ENCODE measurements at places on chromosomes 3 and 15. TPM values are rescaled to one million over a fixed set of nuclear protein-coding genes. Genes with fewer than 3 reads are reported as not detected.

DNA sequence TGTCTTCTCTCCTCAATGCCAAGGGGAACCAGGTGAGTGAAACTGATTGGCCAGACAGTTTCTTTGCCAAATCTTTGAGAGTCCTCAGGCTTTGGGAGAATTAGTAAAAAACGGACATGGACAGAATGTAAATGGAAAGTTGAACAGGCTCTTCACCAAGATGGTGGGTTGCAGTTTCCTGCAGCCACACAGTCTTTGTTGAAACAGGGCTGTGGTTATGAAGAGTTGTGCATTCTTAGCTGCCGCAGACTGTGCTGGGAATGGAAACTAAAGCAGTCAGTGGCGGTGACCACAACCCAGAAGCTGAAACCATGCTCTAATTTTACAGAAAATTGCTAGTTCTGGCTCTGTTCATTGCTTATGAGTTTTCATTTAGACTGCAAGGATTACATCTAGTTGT lies 42.1 kb upstream of the TASOR start:
- no peak for DNase-seq
- no peaks in the 10 kb centered on the region for H3K27me3 ChIP-seq
- no peaks in the 10 kb centered on the region for H3K4me1 ChIP-seq

- H3K36me3 ChIP-seq, result no peaks in the 10 kb centered on the region
- no peaks in the 10 kb centered on the region for H3K27me3 ChIP-seq
- peaks cover 13% of the 10 kb centered on the region for H3K4me1 ChIP-seq
These were observed 2.7 kb downstream of the RPL15 start for GRCh38 chr3:23919628-23920027.

Gene SELENOT
- 160 TPM for total RNA-seq

- no peak for DNase-seq
- H3K4me3 ChIP-seq, result no peak overlapping the region
These were observed 286.1 kb downstream of the MAGI1 start for GRCh38 chr3:65752636-65753035.

GRCh38 chr15:60949039-60949977 lies 279.8 kb downstream of the RORA start:
- H3K4me3 ChIP-seq, result no peak overlapping the region
- H3K27ac ChIP-seq, result no peak overlapping the region
- no peaks in the 10 kb centered on the region for H3K36me3 ChIP-seq
- H3K4me1 ChIP-seq, result peaks cover 9% of the 10 kb centered on the region
- no peaks in the 10 kb centered on the region for H3K27me3 ChIP-seq

GRCh38 chr3:38140326-38141172 lies 2.1 kb downstream of the MYD88 start:
- DNase-seq, result no peak
- no peaks in the 10 kb centered on the region for H3K27me3 ChIP-seq
- H3K36me3 ChIP-seq, result no peaks in the 10 kb centered on the region
- H3K4me1 ChIP-seq, result no peaks in the 10 kb centered on the region

Gene GNL3
- total RNA-seq, result 44.8 TPM

DNA sequence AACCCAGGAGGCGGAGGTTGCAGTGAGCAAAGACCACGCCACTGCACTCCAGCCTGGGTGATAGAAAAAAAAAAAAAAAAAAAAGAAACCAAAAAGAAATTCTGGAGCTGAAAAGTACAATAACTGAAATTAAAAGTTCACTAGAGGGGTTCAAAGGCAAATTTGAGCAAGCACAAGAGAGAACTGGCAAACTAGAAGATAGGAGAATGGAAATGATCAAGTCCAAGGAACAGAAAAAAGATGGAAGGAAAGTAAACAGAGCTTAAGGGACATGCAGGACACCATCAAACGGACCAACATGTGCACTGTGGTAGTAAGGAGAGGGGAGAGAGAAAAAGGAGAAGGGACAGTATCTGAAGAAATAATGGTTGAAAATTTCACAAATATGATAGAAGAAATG lies 12.9 kb downstream of the SNX4 start:
- no peak for DNase-seq
- H3K36me3 ChIP-seq, result peaks cover 82% of the 10 kb centered on the region
- H3K27ac ChIP-seq, result no peak overlapping the region

DNA sequence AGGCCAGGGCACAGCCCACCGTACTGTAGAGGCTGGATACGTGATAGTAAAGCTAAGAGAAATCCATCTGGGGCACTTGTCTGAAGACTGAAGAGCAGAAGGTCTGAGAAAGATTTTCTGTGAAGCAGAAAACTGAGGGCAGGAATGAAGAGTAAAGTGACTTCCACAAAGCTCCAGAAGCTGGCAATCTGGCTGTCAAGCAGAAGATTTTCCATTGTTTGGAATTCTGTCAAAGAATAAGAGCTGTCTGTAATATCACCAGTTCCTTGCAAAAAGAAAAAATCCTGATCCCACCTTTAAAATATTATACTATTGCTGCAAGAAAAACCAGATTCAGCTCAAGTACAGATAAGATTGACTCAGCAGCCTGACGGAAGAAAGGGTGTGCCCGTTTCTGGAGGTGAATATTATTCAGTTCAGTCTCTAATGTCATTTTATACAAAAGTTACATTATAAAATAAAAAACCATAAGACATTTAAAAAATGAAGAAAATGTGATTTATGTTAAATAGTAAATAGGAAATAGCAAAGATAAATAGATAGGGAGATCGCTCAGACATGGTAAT lies 550.4 kb upstream of the SGO1 start:
- no peaks in the 10 kb centered on the region for H3K36me3 ChIP-seq
- no peak for DNase-seq
- no peaks in the 10 kb centered on the region for H3K4me1 ChIP-seq
- no peak overlapping the region for H3K4me3 ChIP-seq
- no peak overlapping the region for H3K27ac ChIP-seq

Gene ZNF620
- total RNA-seq, result 1.5 TPM

- DNase-seq, result no peak
- no peaks in the 10 kb centered on the region for H3K4me1 ChIP-seq
- H3K27ac ChIP-seq, result no peak overlapping the region
- H3K27me3 ChIP-seq, result no peaks in the 10 kb centered on the region
These were observed 439.4 kb downstream of the C3orf38 start for GRCh38 chr3:88589138-88589537.

Gene NAA80
- total RNA-seq, result 12.6 TPM

DNA sequence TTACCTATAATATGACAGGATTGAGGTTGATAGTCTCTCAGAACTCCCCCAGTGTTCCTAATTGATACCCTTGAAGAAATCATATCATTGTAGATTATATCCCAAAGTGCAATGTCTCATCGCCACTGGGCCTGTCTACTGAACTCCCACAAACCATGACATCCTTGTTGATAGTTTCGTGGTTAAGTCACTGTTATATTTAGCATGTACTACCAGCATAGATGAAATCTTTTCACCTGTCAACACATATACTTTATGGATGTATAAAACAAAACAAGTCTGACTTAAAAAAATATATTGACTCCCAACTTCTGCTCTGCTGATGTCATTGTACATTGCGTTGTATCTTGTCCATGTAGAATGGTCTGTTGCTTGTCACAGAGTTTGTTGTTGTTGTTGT lies 128.1 kb downstream of the IQCH start:
- no peak for DNase-seq
- no peaks in the 10 kb centered on the region for H3K36me3 ChIP-seq
- no peak overlapping the region for H3K27ac ChIP-seq
- H3K4me1 ChIP-seq, result no peaks in the 10 kb centered on the region

Gene PDIA3
- 107 TPM for total RNA-seq

- no peaks in the 10 kb centered on the region for H3K4me1 ChIP-seq
- no peak overlapping the region for H3K4me3 ChIP-seq
- no peaks in the 10 kb centered on the region for H3K27me3 ChIP-seq
- H3K36me3 ChIP-seq, result no peaks in the 10 kb centered on the region
- H3K27ac ChIP-seq, result no peak overlapping the region
- no peak for DNase-seq
These were observed 478.0 kb downstream of the GABRG3 start for GRCh38 chr15:27448986-27449385.

GRCh38 chr3:59726279-59726678 lies 676.5 kb upstream of the CFAP20DC start:
- H3K27ac ChIP-seq, result no peak overlapping the region
- no peaks in the 10 kb centered on the region for H3K27me3 ChIP-seq
- H3K4me3 ChIP-seq, result no peak overlapping the region

- H3K27me3 ChIP-seq, result no peaks in the 10 kb centered on the region
- no peaks in the 10 kb centered on the region for H3K36me3 ChIP-seq
- no peaks in the 10 kb centered on the region for H3K4me1 ChIP-seq
- H3K4me3 ChIP-seq, result no peak overlapping the region
- no peak for DNase-seq
These were observed 222.2 kb downstream of the WNT5A start for GRCh38 chr3:55264919-55265318.

DNA sequence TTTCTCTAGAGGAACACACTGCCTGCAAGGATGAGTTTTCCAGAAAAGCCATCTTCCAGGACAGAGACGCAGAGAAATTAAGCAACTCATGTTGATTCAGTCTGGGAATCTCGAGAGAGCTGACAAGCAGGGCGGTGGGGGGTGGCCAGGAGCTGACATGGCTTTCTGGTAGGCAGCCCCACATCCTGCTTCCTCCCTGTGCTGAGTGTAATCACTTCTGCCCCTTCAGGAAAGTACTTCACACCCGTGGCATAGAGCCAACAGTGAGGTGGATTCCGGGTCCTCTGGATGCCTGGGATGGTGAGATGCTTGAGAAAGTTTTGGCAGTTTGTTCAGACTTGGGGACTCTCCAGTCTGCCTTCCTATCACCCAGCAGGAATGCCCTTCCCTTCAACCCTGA lies 221.1 kb downstream of the SLCO3A1 start:
- no peaks in the 10 kb centered on the region for H3K36me3 ChIP-seq
- H3K4me3 ChIP-seq, result no peak overlapping the region
- no peaks in the 10 kb centered on the region for H3K27me3 ChIP-seq
- no peak overlapping the region for H3K27ac ChIP-seq
- no peak for DNase-seq
- no peaks in the 10 kb centered on the region for H3K4me1 ChIP-seq

GRCh38 chr15:58559904-58560588 lies 128.3 kb downstream of the LIPC start:
- H3K27me3 ChIP-seq, result no peaks in the 10 kb centered on the region
- no peak for DNase-seq
- H3K4me1 ChIP-seq, result peaks cover 22% of the 10 kb centered on the region
- H3K4me3 ChIP-seq, result no peak overlapping the region
- no peaks in the 10 kb centered on the region for H3K36me3 ChIP-seq

DNA sequence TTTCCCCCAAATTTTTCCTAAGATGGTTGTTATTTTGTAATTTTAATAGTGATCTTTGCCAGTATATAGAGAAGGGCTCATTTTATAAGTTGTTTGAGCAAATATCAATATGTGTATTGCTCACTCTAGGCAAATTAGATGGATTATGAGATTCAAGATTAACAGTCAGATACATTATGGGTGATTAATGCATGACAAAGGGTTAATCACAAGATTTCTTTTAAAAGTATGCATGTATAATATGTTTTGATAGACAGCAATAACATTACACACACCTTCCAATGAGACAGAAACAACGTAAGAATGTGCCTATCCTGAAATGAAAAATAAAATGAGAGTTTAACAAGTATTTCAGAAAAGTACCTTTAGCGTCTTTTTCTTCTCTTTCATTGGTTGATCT lies 547.6 kb upstream of the AGTR1 start:
- peaks cover 7% of the 10 kb centered on the region for H3K4me1 ChIP-seq
- H3K36me3 ChIP-seq, result no peaks in the 10 kb centered on the region

GRCh38 chr15:85399627-85400026 lies 19.2 kb downstream of the AKAP13 start:
- no peak overlapping the region for H3K4me3 ChIP-seq
- DNase-seq, result no peak
- H3K27ac ChIP-seq, result no peak overlapping the region
- peaks cover 34% of the 10 kb centered on the region for H3K4me1 ChIP-seq

- H3K27ac ChIP-seq, result no peak overlapping the region
- no peaks in the 10 kb centered on the region for H3K27me3 ChIP-seq
- no peaks in the 10 kb centered on the region for H3K4me1 ChIP-seq
- no peak overlapping the region for H3K4me3 ChIP-seq
- DNase-seq, result no peak
These were observed 88.5 kb upstream of the MNS1 start for GRCh38 chr15:56553486-56553885.

DNA sequence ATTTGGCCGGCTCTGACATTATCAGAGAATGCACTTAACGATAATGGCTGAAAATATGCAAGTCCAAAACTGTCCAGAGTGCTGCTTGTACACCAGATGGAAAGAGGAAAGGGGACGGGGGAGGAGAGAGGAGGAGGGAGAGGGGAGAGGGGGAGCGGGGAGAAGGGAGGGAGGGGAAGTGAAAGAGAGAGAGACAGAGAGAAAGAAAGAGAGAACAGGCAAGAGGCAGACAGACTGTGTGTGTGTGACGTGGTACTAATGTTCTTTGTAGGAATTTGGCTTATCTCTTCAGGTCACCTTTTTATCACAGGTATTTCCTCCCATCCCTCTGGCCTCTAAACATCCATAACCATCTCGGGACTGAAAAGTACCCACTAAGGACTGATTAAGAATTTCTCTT lies 75.1 kb upstream of the LMOD3 start:
- no peaks in the 10 kb centered on the region for H3K27me3 ChIP-seq
- H3K36me3 ChIP-seq, result no peaks in the 10 kb centered on the region
- no peak overlapping the region for H3K4me3 ChIP-seq
- no peaks in the 10 kb centered on the region for H3K4me1 ChIP-seq
- H3K27ac ChIP-seq, result no peak overlapping the region

Gene IQCF5
- not detected for total RNA-seq

GRCh38 chr3:30156586-30157498 lies 449.6 kb upstream of the TGFBR2 start:
- H3K36me3 ChIP-seq, result no peaks in the 10 kb centered on the region
- H3K27ac ChIP-seq, result no peak overlapping the region
- no peak overlapping the region for H3K4me3 ChIP-seq
- no peaks in the 10 kb centered on the region for H3K27me3 ChIP-seq

DNA sequence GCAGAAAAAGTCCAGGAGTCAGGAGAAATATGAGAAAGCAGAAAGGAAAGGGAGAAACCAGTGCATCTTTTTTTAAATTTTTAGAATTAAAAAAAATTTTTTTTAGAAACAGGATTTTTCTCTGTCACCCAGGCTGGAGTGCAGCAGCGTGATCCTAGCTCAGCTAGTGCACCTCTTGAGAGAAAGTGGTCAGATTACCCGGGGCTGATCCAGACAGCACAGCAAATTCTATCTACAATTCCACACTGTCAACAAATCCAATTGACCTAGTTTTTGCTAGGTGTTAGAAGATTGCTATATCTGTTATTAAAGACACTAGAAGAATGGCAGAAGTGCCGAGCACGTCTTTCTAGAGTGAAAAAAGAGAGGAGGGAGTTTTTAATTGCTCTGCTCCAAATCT lies 117.3 kb downstream of the RFTN1 start:
- no peak overlapping the region for H3K4me3 ChIP-seq
- peaks cover 59% of the 10 kb centered on the region for H3K4me1 ChIP-seq
- no peaks in the 10 kb centered on the region for H3K27me3 ChIP-seq
- no peak for DNase-seq
- H3K27ac ChIP-seq, result no peak overlapping the region

- H3K27me3 ChIP-seq, result no peaks in the 10 kb centered on the region
- H3K4me3 ChIP-seq, result no peak overlapping the region
- H3K36me3 ChIP-seq, result no peaks in the 10 kb centered on the region
- no peaks in the 10 kb centered on the region for H3K4me1 ChIP-seq
- no peak for DNase-seq
- no peak overlapping the region for H3K27ac ChIP-seq
These were observed 98.7 kb downstream of the PLD1 start for GRCh38 chr3:171711461-171712170.

Gene PXYLP1
- 10.0 TPM for total RNA-seq

Gene CCNB2
- total RNA-seq, result not detected
